H4 (cell line): ENCODE measurements at places on chromosomes 13 and 19.
A peak's percentile ranks its signal among the peaks of the same experiment; 100 is the strongest.

DNA sequence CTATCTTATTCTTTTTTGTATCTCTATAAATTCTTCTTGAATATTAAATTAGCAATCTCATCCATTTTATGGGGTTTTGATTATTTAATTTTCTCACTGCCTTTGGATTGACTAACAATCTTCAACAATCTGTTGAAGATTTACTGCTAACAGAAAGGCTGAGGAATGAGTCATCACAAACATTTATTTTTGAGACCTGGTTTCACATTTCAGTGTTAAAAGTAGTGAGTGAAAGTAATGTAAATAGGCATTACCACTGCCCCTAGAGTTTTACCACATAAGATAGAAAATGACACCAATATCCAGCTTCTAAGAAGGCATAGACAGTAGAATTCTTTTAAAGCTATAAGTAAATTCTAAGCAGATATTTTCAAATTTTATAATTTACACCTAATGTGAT lies 472.8 kb downstream of the OLFM4 start:
- DNase-seq = peak; percentile 1

GRCh38 chr19:30744741-30745475 lies 372.7 kb downstream of the ZNF536 start:
- DNase-seq = no peak

DNA sequence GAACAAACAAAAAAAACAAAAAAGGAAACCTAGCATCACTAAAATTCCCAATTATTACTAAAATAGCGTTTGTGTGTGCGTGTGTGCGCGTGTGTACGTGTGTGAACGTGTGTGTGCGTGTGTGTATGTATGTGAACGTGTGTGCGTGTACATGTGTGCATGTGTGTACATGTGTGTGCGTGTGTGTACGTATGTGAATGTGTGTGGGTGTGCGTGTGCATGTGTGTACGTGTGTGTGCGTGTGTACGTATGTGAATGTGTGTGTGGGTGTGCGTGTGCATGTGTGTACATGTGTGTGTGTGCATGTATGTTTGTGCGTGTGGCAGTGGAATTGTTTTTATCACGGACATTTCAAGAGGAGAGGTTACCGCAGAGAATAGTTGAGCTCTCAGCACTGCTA lies 21.6 kb downstream of the CATSPERD start:
- DNase-seq = no peak

- DNase-seq = no peak
Measured at GRCh38 chr19:6458695-6459261, 814 bp downstream of the SLC25A23 start.

- no peak for DNase-seq
Measured at GRCh38 chr13:85651440-85651839, 147.8 kb downstream of the SLITRK6 start.
